Daoy (cell line): ENCODE measurements at places on chromosomes 3 and 15. TPM values are rescaled to one million over a fixed set of nuclear protein-coding genes. Genes with fewer than 3 reads are reported as not detected.

Gene LARP6
- 8.2 and 42.2 TPM in 2 replicates for total RNA-seq

Gene BBX
- total RNA-seq, result 38.7 and 52.3 TPM in 2 replicates

Gene SLC22A14
- 0.39 TPM in 1 of 2 replicates, not detected in the other for total RNA-seq

Gene TMEM108
- total RNA-seq, result 0.34 and 1.8 TPM in 2 replicates

Gene SLC4A7
- total RNA-seq, result 49.2 and 63.0 TPM in 2 replicates

Gene TGM4
- 0.17 and 0.51 TPM in 2 replicates for total RNA-seq

Gene GOLGA6L24
- not detected in 2 replicates for total RNA-seq

Gene COLQ
- total RNA-seq, result 0.06 and 0.29 TPM in 2 replicates

Gene MYL3
- total RNA-seq, result not detected in 2 replicates

Gene OXTR
- total RNA-seq, result 0.63 and 2.0 TPM in 2 replicates

Gene GOLGA8G
- 0.21 TPM in 1 of 2 replicates, not detected in the other for total RNA-seq

Gene GRK7
- total RNA-seq, result not detected in 2 replicates

Gene PLCH1
- total RNA-seq, result 1.5 and 2.0 TPM in 2 replicates

Gene ITGB5
- 129 and 170 TPM in 2 replicates for total RNA-seq

Gene MUSTN1
- not detected in 2 replicates for total RNA-seq

Gene MST1R
- not detected in 2 replicates for total RNA-seq

Gene GNAT1
- total RNA-seq, result not detected in 2 replicates

Gene CILP
- 0.03 TPM in 1 of 2 replicates, not detected in the other for total RNA-seq

Gene GOLGA6B
- total RNA-seq, result not detected in 2 replicates

Gene EFHB
- total RNA-seq, result 0.65 TPM in 1 of 2 replicates, not detected in the other

Gene SCG5
- total RNA-seq, result 1.8 and 3.0 TPM in 2 replicates

Gene WDR93
- total RNA-seq, result 0.06 TPM in 1 of 2 replicates, not detected in the other

Gene ATP13A5
- 0.30 TPM in 1 of 2 replicates, not detected in the other for total RNA-seq

Gene CACNA2D2
- 0.03 TPM in 1 of 2 replicates, not detected in the other for total RNA-seq

Gene ISLR2
- not detected in 2 replicates for total RNA-seq

Gene MYRIP
- total RNA-seq, result not detected in 2 replicates

Gene ARGFX
- total RNA-seq, result not detected in 2 replicates

Gene NEK4
- 17.1 and 22.9 TPM in 2 replicates for total RNA-seq

Gene NANOGP8
- not detected in 2 replicates for total RNA-seq

Gene CCR9
- not detected in 2 replicates for total RNA-seq

Gene SLC27A2
- 1.1 and 1.3 TPM in 2 replicates for total RNA-seq

Gene CHRM5
- total RNA-seq, result 0.36 TPM in 1 of 2 replicates, not detected in the other

Gene TMCO5A
- not detected in 2 replicates for total RNA-seq

Gene C15orf62
- 0.40 TPM in 1 of 2 replicates, not detected in the other for total RNA-seq

Gene RNU5B-1
- total RNA-seq, result not detected in 2 replicates

Gene CCRL2
- total RNA-seq, result 0.29 TPM in 1 of 2 replicates, not detected in the other

Gene SNX22
- total RNA-seq, result not detected in 2 replicates

Gene WNT7A
- 0.09 and 0.29 TPM in 2 replicates for total RNA-seq

Gene CCR8
- not detected in 2 replicates for total RNA-seq

Gene TRIM71
- 0.06 TPM in 1 of 2 replicates, not detected in the other for total RNA-seq
